ENCODE measurements at places on chromosomes 1 and 21.

- DNase-seq = no peak
These were observed 9.6 kb downstream of the C1orf105 start for GRCh38 chr1:172430128-172430454.

DNA sequence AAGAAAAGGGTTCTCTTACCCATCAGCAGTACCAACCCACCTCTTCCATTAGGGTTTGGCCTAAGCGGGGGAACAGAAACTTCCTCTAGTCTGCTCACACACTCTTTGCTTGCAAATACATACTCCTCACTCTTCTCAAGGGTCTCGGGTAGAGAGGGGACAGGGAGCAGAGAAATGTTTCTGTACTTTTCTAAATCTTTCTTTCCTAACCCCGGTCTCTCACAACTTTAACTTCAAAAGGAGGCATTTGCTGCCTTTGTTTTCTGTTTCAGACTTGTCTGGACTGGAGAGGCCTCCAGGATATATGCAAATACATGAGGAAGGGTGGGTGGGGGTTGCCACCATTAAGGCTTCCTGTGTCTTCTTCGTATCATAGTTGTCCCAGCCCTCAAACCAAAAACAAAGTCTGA lies 10.5 kb upstream of the LAX1 start:
- no peak for DNase-seq

DNA sequence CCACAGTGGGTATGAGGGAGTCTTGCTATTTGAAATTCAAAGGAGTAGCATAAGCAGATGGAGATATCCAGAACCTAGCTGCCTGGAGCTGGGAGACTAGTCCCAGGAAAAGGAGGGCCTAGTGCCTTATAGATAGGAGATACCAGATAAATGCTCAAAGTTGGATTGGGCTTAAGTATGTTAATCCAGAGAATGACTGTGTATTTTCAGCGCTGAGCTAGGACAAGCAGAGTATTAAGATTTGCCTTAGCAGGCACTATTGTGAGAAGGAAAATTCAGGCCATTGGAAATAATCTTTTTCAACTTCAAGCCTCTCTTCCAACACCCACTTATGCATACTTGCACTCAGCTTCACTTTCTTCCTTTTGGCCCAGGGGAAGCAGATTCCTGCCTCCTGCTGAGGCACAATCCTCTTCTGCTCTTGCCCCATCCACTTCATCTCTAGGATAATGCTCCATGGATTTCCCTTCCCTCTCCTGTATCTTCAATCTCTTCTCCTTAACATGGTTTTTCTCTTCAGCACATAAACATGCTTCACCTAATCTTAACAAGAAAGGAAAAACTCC lies 21.1 kb downstream of the PIK3C2B start:
- DNase-seq = no peak

DNA sequence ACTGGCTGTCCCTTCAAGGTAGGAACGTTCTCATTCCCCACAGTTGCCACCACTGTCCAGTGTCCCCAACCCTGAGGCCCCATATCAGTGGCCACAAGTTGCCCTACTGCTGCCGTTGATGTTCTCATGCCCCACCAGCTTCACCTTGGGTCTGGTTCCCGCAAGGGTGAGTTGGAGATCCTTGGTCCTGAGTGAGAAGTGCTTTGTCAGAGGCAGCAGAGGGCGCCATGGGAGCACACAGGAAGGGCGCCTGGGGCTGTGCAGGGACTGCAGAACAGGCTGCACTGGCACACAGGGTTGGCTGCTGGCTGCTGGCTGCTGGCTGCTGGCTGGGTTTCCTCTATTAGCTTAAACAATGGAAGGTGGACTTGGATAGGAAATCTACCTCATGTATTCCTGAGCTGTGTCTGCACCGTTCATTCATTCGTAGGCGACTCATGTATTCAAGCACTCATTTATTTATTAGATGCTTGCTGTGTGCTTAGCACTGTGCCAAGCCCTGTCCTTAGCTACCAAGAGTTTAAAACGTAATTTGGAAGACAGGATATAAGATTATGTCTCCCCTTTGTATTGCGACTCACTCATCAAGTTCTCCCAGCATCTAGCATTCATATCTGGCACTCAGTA lies 2.1 kb upstream of the S100A9 start:
- peak; percentile 53 for DNase-seq

DNA sequence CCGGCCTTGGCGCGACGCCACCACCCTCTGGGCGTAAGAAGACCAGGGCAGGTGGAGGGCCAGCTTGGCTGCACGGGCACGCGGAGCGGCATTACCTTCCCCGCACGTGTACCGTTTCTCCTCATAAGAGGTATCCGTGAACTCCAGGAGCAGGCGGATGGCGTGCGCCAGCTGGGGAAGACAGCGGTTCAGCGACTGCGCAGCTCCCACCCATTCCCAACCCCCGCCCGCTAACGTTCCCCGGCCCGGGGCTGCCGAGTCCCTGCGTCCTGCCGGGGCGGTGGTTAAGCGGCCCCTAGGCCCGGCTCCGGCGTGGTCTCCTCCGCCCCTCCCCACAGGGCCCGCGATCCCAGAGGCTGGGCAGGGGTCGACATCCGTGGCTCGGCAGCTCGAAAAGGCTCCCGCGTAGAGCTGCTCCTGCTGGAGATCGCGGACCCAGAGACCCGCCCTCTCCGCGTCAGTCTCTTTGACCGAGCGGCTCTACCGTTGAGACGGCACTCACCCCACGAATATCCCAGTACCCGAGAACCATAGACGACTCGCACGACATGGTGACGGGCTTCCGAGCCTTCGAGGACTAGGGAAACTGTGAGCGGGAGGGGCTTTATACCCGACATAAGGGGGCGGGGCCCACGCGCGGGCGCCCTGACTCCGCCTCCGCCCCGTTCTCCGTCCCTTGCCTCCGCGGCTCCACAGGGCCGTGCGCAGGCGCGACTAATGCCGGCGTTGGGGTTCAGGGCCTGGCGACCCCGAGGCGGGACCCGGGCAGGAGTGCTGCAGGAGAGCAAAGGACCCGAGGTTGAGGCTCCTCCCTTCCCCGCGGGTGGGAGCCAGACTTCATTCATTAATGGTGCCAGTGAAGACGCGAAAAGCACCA lies 862 bp downstream of the GSTM3 start:
- DNase-seq = no peak

DNA sequence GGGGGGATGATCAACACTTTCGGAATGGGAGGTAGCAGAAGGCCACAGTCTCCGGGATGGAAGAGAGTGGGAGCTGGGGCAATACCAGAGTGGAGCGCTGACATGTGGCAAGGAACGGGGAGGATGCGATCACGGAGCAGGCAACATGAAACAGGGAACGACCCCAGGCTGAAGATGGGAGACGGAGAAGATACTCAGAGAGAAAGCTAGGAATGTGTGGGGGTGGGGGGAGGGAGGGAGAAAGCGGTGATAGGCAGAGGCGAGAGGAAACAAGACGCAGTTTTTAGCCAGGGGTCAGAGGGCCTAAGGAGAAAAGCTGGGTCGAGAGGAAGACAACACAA lies 577 bp downstream of the RAB3GAP2 start:
- DNase-seq = no peak

GRCh38 chr1:232831895-232832294 lies 26.7 kb downstream of the MAP10 start:
- no peak for DNase-seq

- DNase-seq = no peak
These were observed 68.0 kb downstream of the TRIM11 start for GRCh38 chr1:228338521-228339051.

DNA sequence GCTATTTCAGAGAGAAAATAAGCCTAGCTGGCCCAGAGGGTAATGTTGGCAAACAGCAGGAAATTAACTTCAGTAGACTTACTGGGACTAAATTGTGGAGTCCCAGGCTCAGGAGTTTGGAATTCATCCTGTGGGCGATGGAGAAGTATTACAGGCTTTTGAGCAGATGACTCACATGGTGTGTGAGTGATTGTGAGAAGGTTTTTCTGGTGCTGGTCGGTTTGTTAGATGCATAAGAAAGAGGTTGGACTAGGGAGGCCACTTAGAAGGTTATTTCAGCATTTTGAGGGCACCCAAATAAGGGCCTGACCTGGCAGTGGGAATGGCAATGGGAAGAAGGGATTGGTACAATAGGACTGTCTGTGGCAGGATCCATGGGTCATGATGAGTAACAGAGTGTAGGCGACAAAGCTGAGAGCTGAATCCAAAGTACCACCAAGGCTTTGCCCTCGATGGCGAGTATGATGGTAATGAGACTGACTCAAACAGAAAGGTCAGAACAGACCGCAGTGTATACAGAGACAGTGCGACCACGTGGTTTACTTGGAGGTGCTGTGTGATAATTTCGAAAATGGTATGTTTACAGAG lies 69.2 kb upstream of the KIF26B start:
- DNase-seq = no peak

- DNase-seq = no peak
These were observed 387.3 kb upstream of the PLXNA2 start for GRCh38 chr1:208631506-208631905.

GRCh38 chr1:182611326-182611725 lies 7.1 kb upstream of the RGS16 start:
- no peak for DNase-seq

- no peak for DNase-seq
These were observed 157.1 kb downstream of the KCNT2 start for GRCh38 chr1:196451103-196451502.

Data from GF-D8 (cell line).